Kasumi-1 (cell line): ENCODE measurements at places on chromosomes 6 and 20.

GRCh38 chr6:139868576-139868975, 494.1 kb upstream of the CITED2 start:
- DNase-seq = no peak

DNA sequence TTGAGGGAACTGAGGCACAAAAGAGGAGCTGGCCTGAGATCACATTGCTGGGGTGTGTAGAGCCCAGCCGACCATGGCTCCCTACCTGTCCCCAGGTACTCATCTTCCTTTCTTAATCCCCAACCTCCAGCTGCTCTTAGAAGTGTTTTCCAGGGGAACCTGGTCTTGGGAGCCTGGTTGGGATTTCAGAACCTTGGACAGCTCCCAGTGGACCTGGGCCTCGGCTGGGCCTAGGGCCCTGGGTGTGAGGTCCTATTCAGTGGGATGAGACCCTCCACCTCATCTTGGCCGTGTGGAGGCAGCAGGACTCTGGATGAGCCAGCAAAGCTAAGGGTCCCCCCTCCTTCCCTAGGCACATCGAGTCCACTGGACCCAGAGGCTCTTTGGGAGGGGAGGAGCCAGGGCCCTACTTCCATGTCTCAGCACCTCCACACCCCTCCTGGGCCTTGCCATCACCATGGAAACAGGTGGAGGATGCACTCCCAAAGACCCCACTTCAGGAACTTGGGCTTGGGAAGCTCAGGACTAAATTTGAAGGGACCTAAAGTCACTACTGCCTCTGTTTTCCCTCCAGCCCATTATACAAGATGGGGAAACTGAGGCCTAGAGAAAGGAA, 38.5 kb downstream of the DLGAP4 start:
- no peak for DNase-seq

DNA sequence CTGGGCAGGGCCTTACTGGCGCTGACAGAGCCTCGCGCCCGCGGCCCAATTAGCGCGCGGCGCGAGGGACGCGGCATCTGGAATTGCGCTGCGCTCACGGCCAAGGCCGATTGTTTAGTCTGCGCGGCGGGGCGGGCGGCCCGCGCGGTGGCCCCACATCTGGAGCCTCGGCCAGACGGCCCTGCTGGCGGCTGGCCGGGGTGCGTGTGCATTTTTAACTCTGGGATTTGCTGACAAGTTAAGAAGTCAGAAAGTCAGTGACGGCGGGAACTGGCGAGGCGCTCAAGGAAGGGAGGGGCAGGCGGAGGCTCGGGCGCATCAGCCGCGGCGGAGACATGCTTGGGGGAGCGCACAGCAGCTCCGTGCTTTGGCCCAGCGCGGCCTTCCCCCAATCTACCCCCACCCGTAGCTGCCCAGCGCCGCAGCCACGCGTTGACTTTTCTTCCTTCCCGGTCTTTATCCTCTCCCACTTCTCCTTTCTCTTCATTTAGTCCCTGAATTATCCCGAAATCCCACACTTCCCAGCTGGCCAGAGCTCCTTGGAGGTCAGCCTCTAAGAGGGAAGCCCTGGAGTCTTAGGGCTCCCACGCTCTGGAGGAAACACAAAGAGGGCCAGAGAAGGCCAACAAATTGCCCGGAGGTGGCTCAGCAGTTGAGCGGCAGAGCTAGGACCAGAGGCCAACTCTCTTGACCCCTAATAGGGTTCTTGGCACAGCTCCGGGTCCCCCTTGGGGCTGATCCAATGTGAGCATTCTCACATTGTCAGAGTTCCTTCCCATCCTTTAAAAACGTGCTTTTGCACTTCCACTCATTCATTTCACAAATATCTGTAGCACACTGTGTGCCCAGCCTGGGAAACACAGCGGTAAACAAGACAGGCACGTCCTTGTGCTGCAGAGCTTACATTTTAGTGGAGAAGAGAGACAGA, 40.8 kb upstream of the FOXP4 start:
- no peak for DNase-seq

- DNase-seq = no peak
These were observed 6.4 kb downstream of the SNPH start for GRCh38 chr20:1272368-1273100.

GRCh38 chr6:39391182-39391581, 68.7 kb upstream of the KCNK16 start:
- DNase-seq = no peak

DNA sequence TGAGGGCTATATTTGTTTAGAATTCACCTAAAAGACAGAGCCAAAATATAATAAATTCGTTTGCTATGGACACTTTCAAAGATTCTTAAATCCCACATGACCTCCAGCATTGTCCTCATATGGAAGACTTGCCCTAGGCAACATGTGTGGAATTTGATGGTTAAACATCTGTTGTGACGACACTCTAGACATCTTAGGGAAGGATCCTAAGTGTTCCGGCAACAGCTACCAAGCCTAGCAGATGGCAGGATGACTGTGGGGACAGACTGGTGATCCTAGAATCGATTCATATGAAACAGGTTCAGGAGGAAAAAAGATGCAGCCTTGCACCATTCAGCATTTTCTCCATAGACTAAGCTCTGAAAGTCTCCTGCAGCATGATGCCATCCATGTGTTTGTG, 77.6 kb upstream of the BACH2 start:
- no peak for DNase-seq

- DNase-seq = peak; percentile 33
These were observed 52.7 kb upstream of the PTGIS start for GRCh38 chr20:49620364-49621240.
